Endodermal cell (in vitro differentiated cells): ENCODE measurements at places on chromosomes 12 and 14. TPM values are rescaled to one million over a fixed set of nuclear protein-coding genes. Genes with fewer than 3 reads are reported as not detected.

MIP gene
- not detected in 3 replicates for total RNA-seq

DNA sequence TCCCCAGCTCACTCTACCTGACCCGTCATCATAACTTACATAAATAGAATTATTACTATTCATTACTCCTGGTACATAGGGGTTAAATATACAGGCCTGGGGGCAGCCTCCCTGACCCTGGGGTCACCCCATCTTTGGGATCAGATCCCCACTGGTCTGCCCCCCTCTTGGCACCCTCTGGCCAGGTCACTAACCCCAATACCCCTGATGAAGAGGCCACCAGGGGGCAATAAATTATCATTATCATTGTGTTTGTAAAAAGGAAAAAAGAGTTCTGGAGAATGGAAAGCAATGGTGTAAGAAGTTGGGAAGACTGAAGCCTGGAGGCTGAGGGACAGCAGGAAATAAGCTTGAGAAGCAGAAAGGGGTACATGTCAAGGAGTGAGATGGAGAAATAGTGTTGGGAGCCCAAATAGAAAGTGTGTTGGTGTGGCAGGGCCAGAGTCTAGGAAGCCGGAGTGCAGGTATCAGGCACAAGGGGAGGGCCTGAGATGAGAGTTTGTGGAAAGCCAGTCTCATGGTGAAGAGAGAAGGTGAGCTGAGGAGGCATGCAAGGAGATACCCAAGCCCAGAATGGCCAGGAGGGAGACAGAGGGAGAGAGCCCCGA, 6.1 kb upstream of the AAAS start:
- DNase-seq: no peak

- DNase-seq: peak; percentile 42
Observed at GRCh38 chr14:23438101-23438971, 2.9 kb upstream of the MYH7 start.

DNA sequence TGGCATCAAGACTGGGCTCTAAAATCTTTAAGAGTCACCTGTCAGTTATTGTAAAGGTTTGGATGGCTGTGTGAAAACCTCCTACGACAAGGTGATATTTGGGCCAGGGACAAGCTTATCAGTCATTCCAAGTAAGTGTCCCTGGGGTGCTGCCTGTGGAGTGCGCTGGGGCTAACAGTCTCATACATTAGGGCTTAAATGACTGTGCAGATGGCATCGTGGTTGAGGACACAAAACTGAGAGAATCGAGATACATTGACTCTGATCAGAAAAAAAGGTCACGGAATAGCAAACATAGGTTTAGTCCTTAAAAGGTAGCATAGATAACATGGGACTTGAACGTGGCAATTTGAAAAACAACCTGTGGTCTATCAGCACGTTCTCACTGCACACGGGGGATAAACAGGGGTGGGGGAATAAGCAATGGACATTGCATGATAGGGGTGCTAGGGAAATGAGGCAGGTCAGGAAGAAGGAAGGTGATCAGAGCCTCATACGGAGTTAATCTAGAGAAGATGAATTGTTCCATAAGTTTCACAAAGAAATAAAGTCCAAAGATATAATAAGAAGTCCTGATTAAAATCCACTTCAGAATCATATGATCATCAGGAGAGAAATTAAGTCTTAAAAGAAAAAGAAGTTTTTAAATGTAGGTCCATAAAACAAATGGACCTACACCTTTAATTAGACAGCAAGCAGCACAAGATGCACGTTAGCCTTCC, 100.3 kb downstream of the DAD1 start:
- no peak for DNase-seq

DNA sequence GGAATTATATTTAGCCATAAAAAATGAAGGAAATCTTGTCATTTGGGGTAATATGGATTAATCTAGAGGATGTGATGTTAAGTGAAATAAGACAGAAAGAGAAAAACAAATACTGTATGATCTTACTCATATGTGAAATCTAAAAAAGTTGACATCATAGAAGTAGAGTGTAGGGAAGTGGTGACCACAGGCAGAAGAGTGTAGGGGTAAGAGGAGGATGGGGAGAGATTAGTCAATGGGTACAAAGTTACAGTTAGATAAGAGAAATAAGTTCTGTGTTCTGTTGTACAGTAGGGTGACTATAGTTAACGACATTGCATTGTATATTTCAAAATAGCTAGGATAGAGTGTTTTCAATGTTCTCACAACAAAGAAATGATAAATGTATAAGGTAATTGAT, 87.0 kb downstream of the TSHR start:
- no peak for DNase-seq

DNA sequence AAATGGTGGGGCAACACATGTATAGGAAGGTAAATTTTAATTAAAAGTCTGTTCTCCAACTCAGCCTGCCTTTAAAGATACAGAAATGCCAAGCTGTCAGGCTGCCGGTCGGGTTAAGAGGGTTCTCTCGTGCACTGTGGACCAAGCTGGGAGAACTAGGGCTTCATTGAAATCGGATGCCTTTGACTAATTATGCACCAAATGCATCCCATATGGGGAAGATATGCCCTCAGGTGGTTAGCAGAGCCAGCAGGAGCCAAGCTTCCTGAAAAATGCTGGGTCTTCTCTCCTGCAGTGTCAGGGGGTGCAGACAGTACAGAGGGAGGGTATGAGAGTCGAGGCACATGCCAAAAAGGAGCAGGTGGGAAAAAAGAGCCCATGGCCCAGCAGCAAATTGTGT, 236.1 kb downstream of the CACNA1C start:
- DNase-seq: no peak
